ENCODE measurements at places on chromosomes 13 and 19.

DNA sequence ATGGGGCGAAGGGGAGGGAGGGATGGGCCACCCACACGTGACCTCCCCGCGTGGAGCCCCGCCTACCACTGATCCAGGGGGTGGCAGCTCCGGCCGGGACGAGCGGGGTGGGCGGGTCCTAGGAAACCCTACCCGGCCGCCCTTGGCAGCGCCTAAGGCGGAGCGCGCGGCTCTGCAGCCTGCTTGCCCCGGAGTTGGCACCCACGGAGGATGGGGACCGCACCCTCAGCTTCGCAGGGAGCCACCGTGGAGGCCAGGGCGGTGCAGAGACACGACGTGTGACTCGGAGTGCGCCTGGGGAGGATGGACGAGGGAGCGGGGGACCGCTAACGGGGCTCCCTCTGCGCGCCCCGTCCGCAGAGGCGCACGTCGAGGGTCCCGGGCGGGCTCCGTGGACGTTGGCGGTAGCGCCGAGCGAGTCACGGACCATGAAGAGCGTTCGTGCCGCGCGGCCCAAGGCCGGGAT lies at the start of gene RGS9BP:
TSS of gene RGS9BP (plus strand) at position 129 of the 466 bp plus-strand sequence. CDS start 416 bp downstream, outside the sequence.
- peak; percentile 60 for DNase-seq

GRCh38 chr13:98480915-98481877 lies 95.7 kb downstream of the STK24 start:
- no peak for DNase-seq

GRCh38 chr13:99895444-99896368 lies 75.9 kb downstream of the ZIC5 start:
- no peak for DNase-seq

GRCh38 chr19:31539386-31539785 lies 190.2 kb upstream of the TSHZ3 start:
- no peak for DNase-seq

GRCh38 chr19:56403764-56404704 lies at the start of gene ZNF583:
Gene ZNF583 (plus strand): TSS chr19:56404332. CDS start chr19:56407115, 2,783 bp downstream.
- peak; percentile 97 for DNase-seq

- no peak for DNase-seq
These were observed 13.2 kb downstream of the RNF17 start for GRCh38 chr13:24777171-24777570.

DNA sequence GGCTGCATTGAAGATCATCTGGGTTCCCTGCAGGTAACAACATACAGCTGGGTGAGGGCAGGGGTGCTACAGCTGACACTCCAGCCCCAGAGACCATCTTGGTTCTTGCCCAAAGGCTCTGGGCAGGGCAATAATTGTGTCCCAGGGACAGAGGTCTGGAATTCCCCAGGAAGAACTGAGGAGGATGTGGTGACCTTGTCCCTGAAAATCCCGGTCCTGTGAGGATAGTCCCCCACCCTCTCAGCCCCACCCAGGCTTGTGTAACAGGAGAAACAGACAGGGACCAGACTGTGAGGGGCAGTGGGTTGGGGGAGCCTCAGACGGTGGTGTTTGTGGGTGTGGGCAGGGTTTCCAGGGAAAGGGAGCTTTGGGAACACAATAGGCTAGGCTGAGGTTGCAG lies 63.5 kb downstream of the COLGALT1 start:
- DNase-seq: no peak

DNA sequence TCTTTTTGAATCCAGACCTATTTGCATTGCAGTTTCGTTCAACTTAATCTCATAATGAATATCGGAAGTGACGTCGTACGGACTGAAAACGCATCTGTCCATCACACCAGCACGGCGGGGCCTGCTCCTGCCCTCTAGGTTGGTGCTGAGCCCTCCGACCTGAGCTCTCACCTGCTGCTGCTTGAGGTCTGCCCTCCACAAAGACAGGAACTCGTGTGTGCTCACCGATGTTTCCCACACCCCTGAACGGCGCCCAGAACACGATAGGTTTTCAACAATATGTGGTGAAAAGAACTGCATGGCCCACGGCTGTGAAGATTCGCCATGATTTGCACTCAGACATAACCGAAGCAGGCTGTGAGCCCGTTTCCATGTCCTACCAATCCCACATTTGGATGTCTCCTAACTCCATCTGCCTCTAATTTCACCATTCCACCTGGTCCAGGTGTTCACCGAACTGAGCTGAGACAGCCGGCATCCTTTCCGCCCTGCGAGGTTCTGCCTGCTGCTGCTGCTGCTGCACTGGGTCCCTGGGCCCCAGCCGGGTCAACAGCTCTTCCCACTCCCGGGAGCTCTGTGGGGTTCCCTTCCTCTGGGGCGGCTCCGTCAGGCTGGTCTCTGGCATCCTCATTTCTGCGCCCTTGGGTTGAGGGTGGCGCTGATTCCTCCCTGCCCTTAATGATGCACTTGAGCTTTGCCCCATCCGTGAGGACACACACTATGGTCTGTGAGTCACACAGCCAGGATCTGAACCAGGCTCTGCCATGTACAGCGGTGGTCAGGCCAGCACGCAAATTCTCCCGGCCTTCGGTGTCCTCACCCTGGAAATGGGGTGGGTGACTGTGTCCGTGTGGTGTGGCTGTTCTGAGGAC lies 20.9 kb downstream of the GRTP1 start:
- DNase-seq: no peak

- DNase-seq: no peak
These were observed 48.2 kb upstream of the GPR183 start for GRCh38 chr13:99355267-99356011.

DNA sequence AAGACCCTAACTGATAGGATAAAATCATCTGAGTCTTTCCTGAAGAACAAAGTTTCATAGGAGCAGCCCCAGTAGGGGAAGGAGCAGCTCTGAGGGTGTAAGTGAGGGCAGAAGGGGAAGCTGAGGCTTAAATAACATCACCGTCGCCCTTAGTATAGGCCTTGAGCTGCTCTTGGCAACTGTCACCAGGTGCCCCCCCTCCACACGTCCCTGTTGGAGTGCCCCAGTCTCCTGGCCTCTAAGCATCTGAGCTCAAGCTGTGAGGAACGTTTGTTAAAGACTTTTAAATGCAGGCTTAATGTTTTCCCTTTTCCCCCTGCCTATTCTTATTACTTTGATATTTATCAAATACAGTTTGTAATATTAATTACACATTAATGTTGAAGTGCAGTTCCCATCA lies 170.6 kb downstream of the ZIC5 start:
- DNase-seq: no peak

- no peak for DNase-seq
These were observed 14.5 kb upstream of the ZNF414 start for GRCh38 chr19:8528500-8528899.

GRCh38 chr19:18558604-18559003 lies 934 bp downstream of the KXD1 start:
- DNase-seq: no peak

Data from fibroblast of upper back skin (primary cell).